ENCODE measurements at places on chromosomes 11 and 22.
A peak's percentile ranks its signal among the peaks of the same experiment; 100 is the strongest.

GRCh38 chr11:20021212-20021611 lies 139.1 kb downstream of the DBX1 start:
- no peak for DNase-seq

DNA sequence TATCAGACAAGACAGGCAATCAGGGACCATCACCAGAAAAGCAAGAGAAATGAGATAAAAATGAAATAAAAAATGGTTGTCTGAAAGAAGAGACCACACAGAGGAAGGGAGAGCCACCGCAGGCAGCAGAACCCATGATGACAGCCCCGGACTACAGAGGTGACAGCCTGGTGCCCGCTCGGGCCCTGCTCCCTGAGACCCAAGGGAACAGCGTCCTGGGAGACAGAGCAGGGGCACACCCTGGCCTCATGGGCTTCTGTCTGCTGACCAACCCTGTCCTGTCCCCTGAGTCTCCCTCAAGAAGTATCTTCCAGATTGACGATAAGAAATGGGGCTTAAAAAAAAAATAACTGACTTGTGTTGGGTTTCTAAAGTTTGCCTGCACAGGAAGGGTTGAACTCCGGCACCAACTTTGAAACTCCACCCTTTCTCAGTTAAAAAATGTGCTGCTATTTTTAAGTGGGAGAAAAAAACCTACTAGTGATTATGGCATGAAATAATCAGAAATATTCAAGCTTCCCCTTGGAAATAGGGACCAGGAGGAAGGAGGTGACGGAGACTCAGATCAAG lies 70.1 kb upstream of the TTLL12 start:
- DNase-seq, result no peak

- no peak for DNase-seq
Observed at GRCh38 chr11:6520265-6520664, 23.2 kb downstream of the DNHD1 start.

GRCh38 chr22:32375678-32376450 lies 18.2 kb downstream of the RFPL3 start:
- DNase-seq, result no peak

DNA sequence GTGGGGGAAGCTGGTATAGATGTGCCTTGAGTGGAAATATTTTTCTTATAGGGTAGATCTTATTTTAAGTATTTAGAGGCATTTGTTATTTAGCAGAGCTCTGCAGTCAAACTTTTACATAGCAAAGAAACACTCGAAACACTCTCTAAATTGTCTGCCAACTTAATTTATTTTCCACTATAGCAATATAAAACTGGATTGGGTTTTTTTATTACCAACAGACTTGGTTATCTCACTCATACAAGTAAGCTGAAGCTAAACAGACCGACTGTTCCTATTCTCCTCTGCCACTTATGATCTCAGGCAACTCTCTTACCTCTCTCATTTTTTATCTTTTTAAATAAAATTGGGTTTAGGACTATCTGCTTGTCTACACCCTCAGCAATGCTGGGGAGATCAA lies 4.6 kb downstream of the RAB38 start:
- no peak for DNase-seq

DNA sequence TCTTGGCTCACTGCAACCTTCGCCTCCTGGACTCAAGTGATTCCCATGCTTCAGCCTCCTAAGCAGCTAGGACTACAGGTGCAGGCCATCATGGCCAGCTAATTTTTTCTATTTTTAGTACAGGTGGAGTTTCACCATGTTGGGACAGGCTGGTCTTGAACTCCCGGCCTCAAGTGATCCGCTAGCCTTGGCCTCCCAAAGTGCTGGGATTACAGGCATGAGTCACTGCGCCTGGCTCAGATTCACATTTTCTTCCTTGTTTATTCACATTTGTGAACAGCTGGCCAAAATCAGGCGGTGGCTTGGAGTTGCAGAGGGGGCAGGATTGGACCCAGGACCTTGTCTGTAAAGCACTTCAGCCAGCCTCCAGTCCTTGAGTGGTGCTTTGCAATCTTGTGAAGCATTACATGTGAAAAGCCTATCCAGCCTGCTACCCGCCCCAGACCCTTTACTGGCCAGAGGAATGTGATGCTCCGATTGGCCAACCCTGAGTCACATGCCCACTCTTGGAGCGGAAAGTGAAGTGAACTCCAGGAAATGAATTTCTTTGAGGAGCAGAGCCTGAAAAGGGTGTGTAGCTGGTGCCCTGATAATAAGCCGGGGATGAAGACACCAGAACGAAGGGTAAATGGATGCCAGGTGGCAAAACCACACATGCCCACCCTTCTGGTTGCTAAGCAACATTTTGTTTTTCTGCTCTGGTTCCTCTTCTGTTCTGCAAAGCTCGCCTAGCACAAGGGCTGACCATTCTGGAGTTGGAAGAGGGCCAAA lies 62.6 kb upstream of the PTPRJ start:
- DNase-seq, result peak; percentile 78

DNA sequence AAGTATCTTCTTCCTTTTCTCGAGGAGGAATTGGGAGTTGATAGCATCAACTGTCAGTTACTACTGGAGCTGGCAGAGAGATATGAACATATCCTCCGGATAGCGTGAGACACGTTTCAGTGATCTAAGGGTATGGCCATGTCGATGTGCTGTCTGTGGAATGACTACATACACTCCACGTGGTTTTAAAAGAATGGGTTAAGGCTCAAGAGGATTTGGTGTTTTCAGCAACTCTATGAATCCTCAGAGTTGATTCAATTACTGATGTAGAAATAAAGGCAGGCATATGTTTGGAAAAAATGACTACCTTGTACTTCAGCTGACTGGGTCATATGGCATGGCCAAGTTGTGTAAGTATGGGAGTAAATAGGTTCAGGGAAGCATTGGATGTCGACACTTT lies 22.9 kb downstream of the MMP13 start:
- no peak for DNase-seq

DNA sequence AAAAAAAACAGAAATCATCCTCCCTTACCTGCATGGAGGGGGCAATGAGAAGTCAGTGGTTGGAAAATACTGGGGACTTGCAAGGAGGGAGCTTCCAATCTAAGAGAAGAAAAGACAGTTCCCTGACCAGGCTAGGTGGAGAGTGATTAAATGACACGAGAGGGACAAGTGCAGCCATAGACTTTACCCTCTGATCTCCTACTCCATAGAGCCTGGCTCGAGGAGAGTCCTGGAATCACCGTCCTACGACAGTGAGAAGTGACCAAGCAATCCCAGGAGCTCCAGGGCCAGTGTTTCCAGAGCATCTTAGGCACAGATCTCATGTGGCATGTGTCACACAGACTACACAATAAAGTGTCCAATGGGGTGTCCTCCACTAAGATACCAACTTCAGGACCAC lies 25.7 kb downstream of the MYH9 start:
- no peak for DNase-seq

GRCh38 chr11:92451063-92451462 lies 226.4 kb downstream of the FAT3 start:
- DNase-seq, result no peak

DNA sequence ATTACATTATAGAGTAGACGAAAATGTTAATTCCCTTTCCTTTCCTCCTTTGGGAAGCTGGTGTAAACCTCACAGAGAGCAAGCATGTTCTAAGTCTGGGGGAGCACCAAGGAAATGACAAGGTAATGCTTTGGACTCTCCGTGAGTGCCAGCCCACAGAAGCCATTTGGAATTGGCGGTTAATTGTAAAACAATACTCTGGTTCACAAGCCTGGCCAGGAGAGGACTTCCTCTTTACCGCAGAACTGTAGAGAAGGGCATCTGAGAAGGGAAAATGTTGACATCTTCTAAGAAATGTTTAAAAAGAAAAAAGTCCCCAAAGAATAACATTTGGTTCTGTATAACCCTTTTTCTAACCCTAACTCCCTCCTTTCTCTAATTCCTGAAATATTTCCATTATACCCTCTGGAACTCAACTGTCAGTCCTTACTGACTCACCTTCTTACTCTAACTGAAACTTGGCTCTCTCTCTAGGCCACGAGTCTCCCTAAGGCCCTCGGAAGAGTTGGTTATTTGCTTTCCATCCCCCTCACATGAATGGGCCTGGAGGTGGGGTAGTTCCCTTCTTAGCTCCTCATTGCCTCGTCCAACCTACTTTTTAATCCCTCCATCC lies 379.8 kb downstream of the SOX6 start:
- DNase-seq, result no peak

- DNase-seq, result no peak
Observed at GRCh38 chr11:61560751-61561150, 20.1 kb downstream of the SYT7 start.

- no peak for DNase-seq
Observed at GRCh38 chr11:76670485-76671236, at the start of gene LRRC32. Gene LRRC32 (minus strand): TSS chr11:76670747. CDS start chr11:76665954, 4,793 bp downstream.

Measured in NCI-H1436 treated with DMSO at 0.1 percent for 48 hours (cell line).